NK-92 treated with Interleukin-12 subunit alpha and Interleukin-12 subunit beta, amount 100 ng/mL, for 24 hours (cell line): ENCODE measurements at places on chromosomes 2 and 18.

DNA sequence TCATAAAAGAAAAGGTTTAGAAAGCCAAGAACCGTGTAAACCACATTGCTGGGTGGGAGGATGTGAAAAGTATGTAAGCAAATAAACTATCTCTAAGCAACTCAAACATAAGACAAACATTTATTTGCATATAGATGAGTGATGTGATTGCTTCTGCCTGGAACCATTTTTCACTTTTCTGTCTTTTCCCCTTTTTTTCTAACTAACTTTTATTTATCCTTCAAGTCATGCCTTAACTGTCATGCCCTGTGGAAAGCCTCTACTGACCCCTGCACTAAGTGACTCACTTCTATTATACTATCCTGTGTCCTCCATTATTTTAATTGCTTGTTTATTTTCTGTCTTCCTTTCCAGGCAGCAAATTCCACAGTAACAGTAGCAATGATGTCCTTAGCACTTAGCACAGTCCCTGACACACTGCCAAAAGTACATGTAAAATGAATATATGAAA lies 87.5 kb upstream of the CTAGE1 start:
- no peak for DNase-seq

DNA sequence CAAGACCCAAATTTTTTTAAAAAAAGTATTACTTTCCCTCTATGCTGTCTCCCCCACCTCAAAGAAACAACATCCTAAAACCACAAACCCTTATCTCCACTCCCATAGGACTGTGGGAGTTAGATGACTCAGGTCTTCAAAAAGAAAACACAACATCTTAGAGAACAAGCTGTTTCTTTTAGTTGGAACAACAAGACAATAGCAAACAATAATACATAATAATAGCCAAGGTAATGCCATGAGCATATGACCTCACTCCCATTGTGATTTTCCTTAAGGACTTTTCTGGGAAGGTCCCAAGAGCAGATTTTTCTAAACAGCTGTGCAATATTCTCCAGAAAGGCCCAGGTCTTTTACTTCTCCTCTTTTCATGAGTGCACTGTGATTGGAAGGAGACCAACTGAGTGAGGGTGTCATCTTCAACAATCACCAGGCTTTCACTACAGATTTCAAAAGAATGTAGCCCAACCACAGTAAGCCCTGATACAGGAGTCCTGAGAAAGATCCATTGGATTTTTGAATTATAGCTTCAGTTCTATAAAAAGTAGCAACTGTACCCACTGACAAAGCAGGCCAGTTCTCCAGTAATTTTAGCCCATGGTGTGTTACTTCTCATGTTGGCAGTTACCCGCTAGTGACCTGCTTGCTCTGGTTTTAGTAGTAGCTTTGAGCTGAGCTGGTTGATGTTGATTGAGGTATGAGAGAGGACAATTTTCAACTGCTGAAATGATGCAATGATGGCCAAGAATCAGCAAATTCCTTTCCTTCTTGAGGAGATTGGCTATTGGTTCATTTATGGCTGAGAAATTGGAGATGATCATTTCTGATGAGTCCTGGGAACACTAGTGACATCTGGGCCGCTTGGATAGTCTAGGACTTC lies 144.5 kb upstream of the TCF4 start:
- DNase-seq, result no peak

- DNase-seq, result no peak
Observed at GRCh38 chr2:167681234-167682015, 566.0 kb downstream of the STK39 start.

- no peak for DNase-seq
Observed at GRCh38 chr2:146540271-146540932, 1304.4 kb upstream of the ACVR2A start.

DNA sequence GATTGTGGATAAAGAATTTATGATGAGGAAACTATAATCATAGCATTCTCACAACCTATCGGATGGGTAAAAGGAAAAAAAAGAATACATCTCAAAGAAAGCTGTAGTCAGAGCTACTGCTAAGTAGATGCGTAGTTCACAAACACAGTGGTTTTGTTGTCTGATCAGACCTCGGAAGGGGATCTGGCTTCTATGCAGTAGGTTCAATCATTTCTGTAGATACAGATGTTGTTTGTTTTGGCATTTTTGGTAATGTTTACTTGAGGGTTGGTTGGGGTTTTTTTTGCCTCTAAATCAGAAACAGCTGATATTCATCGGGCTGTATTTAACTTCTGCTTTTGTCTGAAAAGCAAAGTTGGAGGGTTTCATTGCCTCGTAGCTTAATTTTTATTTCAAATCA lies 42.1 kb downstream of the NPAS2 start:
- DNase-seq, result no peak

GRCh38 chr2:136962105-136962725 lies 196.9 kb downstream of the THSD7B start:
- DNase-seq, result no peak

GRCh38 chr2:40341198-40341597 lies 110.7 kb downstream of the SLC8A1 start:
- no peak for DNase-seq

DNA sequence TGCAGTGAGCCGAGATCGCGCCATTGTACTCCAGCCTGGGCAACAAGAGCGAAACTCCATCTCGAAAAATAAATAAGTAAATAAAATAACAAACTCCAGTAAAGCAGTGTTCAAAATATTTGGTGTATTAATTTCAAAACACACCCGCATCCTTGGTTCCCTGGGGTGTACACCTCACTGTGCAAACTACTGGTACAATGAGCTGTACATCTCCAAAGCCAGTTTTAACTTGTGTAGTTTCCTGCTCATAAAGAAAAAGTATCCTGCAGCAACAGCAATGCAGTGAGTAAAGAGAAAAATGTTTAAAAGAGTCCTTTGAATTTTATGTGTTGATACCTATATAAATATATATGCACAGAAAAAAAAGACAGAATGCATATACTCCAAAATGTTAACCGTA lies 4.4 kb upstream of the NFE2L2 start:
- DNase-seq, result no peak

- DNase-seq, result no peak
Observed at GRCh38 chr18:48985161-48985560, 34.4 kb upstream of the SMAD7 start.

- DNase-seq, result no peak
Observed at GRCh38 chr2:50215736-50216135, 816.2 kb downstream of the NRXN1 start.

- no peak for DNase-seq
Observed at GRCh38 chr2:24153478-24153877, 21.4 kb upstream of the FAM228A start.

- DNase-seq, result no peak
Observed at GRCh38 chr2:158477202-158477601, 20.4 kb downstream of the PKP4 start.

- DNase-seq, result no peak
Observed at GRCh38 chr2:10405448-10405847, 42.7 kb downstream of the ODC1 start.

GRCh38 chr2:174024524-174025270 lies 59.5 kb upstream of the SP3 start:
- DNase-seq, result no peak

DNA sequence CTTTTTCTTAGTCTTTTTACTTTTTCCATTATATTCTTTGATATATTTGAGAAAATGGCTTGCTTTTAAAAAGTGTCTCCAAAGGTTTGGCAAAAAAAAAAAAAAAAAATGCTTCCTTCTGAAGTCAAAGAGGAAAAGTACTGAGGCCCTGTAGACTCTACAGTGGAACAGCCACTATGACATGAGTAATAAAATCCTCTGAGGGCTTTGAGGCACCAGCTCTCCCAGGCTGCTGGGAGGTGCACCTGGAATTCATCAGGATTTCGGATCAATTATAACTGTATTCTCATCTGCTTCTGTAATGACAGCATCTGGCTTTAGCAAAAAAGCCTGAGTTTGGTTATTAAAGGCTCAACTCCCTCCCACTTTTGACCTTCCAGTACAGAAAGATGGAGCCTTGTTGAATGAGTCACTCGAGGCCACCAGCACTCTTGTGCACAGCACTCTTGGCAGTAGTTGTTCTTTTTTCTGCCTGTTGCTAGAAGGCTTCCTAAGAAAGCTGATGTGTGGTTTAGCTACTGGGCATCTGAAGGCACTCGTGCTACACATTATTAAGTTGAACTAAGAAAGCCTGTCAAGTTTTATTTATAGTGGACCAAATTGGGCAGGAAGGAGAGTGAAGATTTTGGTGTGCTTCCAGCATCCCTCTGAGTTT lies 131.3 kb downstream of the PRPF40A start:
- no peak for DNase-seq

- DNase-seq, result no peak
Observed at GRCh38 chr2:110744429-110744828, 12.1 kb downstream of the ACOXL start.

DNA sequence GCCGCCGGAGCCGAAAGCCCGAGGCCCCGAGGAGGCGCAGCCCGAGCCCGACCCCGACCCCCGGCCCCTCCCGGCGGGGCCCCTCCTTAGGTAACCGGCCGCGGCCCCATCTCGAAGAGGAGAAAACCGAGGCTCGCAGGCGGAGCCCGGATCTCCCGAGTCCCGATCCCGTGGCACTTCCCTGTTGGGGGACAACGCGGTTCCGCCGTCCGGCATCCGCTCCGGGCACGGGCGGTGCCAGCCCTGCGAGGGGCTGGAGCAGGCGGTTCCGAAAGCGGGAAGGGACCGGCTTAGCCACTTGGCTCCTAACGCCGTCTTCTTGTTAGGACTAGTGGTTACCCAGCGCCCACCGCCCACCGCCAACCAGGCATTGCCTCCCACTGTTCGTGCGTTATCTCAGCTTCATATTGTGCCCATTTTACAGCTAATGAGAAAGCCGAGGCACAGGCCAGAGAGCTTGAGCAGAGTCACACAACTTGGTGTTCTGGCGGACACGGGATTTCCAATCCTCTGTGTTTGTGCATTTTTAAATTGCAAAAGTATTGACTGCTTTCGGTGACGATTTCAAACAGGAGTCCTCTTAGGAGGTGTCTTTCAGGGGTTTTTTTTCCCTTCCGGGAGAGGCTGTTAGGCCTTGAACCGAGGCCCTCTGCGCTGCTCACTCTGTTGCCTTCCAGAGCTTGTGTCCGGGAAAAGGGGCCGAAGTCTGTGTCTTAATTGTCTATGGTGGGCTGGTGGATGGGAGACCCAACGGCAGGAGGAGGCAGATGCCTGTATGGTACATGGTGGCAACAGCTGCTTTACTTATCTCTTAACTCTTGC lies 562 bp downstream of the CENPA start:
- no peak for DNase-seq

DNA sequence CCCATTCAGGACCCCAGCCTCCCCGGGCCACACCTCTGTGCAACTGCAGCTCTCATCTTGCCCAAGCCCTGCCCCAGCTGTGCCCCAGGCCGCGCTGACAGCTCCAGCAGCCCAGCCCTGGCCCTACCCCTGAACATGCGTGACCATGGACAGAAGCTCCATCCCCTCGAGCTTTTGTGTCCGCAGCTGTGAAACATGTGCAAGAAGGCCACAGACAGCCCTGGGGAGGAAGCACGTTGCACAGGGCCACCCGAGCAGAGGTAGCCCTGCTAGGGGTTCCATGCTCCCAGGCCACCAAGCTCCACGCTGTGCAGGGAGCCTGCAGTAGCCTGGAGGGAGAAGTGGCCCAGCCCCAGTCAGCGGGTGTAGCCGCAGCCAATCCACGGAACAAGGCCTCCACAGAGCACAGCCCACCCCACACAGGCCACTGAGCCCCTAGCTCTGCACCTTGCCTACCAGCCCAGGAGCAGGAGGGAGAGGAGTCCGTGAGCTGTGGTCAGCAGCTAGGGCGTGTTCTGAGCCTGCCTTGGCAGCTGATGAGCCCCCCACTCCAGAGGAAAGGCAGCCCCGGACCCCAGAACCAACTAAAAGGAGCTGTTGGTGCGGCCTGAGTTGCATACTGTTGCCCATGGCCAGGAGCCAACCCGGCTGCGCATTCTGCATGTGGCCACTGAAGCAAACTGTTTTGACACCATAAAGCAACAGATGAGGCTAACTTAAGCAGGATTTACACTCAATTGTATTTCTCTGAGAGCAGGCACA lies 184.0 kb downstream of the SEPTIN10 start:
- DNase-seq, result no peak

DNA sequence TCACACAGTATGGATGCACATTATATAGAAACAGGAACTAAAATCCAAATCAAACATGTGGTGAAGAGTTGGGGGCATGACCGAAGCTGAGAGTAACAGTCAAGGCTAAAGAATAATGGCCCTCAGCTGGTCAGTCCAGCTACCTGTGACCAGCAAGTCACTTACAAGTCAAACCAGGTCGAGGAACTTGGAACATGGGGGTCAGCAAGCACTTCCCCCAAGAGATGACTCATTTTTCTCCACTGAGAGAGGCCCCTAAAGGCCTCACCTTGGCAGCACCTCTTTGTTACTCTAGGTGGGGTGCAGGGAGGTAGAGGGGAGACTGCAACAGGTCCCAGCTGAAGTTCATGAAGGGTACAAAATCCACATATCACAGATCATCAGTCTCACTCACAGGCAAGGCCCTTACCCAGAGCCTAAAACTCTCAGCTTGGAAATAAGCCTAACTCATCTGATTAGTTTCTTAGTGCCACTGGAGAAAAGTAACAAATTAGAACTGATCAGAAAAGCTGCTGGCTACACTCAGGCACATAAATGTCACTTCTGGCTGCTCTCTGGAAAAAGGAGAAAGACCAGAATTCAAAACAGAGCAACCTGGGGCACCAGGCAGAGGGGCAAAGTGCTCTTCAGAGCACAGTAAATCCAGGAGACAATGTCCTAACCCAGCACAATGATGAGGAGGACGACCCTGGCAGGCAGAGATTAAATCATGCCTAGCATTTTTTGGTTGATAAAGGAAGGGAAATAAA lies 4.0 kb downstream of the SDC1 start:
- DNase-seq, result no peak

DNA sequence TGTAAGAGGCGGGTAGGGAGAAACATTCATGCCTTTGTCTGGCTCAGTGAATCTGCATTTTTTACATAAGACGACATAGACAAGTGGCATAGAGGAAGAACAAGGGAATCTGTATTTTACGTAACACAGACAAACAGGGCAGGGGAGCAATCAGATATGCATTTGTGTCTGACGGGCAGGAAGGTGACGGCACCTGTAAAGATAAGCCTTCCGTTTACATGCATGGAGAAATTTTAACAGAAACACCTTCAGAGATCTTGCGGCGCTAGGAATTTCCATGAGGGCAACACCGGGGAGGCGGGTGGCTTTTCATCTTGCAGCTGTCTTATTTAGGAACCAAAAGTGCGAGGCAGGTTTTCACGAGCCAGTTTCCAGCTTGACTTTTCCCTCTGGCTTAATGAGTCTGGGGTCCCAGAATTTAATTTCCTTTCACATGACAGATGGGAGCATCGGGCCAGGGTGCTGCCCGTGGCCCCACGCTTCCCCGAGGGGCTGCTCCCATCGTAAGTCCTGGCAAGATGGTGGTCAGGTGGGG lies 42.6 kb downstream of the RTP5 start:
- DNase-seq, result no peak

- DNase-seq, result no peak
Observed at GRCh38 chr2:224284134-224284946, 117.6 kb downstream of the FAM124B start.

DNA sequence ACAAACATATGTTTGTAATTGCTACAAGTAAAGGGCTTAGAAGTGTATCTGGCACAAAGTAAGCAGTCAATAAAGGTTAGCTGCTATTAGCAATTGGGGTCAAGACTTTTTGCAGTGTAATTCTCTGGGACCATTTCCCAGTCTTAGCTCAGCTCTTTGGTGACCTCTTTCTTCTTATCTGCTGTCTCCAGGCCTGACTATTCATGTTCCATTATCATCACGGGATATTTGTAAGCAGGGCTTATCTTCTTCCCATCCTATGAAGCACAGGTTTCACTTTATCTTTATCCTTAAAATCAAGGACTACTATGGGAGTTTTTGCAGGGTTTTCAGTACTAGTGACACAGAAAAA lies 131.7 kb downstream of the DOCK10 start:
- no peak for DNase-seq
